Fibroblast of skin of left biceps (primary cell): ENCODE measurements at places on chromosomes 1 and 21.

- DNase-seq: no peak
Measured at GRCh38 chr1:212158912-212159796, 123.6 kb downstream of the DTL start.

DNA sequence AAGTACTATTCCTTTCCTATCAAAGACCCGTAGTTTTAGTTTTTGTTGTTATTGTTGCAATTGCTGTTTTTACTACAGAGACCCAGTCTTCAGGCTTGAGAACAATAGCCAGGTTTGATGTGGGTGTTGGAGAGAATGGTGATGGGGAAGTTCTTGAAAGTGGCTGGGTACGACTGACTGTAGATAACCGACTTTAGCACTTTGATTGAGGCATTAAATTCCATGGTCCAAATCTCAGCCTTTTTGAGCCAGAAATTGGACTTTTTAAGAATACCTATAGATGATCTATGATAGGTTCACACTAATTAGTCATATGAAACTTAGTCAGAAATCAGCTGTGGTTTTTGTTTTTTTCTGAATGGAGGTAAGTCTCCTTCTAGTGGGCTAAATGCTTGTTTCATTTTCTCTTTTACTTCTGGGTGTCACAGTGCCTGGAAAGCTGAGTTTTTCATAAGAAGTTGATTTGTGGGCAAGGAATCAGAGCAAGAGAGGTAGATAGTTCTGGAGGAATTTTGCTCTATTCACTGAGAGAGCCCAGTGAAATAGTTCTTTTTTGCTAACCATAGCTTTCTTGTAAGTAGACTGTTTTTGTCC is 2.8 kb downstream of the PPIH start:
- no peak for DNase-seq

DNA sequence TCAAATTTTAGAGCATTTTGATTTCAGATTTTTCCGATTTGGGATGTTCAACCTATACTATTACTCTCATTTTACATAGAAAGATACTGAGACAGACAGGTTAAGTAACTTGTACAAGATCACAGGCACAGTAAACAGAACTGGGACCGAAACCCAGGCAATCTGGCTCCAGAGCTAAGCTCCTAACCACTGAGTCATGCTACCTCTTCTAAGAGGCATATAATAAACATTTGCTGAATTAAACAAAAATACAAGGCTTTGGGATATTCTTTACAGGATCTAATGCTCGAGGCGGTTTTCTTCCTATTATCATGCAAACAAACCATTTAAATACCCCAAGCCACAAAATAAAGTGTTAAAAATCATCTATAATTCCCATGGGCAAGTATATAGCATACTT is 50.3 kb downstream of the MCOLN2 start:
- DNase-seq: no peak

DNA sequence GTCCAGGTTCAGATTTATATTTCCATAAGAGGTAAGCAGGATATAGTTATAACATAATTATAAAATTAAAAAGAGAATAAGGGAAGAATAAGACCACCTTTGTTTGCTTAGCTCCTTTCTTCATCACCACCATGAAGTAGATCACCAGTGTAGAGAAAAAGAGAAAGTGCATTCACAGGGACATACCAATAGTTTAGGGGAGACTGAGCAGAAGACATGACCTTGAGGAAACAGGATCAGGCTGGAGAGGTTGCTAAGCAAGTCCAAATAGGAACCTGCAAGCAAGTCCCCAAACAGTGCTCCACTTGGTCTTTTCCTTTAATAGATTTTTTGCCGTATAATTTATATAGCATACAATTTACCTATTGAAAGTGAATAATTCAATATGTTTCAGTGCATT is 63.0 kb downstream of the KCNT2 start:
- DNase-seq: no peak

- no peak for DNase-seq
Measured at GRCh38 chr1:185912504-185912903, 178.3 kb downstream of the HMCN1 start.

DNA sequence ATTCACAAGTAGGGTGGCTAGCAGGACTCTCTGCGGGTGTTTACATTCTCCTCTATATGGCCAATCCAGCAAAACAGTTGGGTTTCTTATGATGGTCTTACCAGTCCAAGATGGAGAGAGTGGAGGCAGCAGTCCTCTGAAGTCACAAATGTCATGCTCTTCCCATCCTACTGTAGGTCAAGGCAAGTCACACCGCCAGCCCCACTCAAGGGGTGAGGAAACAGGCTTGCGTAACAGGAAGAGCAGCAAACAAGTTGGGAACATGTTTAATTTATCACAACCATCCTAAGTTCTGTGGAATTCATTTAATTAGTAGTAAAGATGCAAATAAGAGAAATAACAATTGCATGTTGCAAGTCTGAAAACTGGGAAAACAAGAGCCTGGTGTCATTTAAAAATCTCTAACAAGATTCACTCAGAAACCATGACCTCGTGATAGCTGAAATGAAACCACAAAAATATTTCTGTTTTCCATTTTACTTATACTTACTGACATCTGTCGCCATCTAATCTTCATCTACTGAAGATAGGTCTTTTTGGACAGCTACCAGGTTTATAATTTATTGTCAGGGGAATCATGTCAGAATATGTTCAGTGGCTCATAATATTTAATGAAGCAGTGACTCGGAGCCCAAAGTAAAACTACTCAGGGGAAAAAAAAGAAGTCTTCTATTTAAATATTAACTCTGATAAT is 349.1 kb upstream of the FMN2 start:
- DNase-seq: no peak

- no peak for DNase-seq
Measured at GRCh38 chr1:51697166-51697565, 80.3 kb downstream of the OSBPL9 start.
